ENCODE measurements at places on chromosomes 3 and 15.
A peak's percentile ranks its signal among the peaks of the same experiment; 100 is the strongest.

DNA sequence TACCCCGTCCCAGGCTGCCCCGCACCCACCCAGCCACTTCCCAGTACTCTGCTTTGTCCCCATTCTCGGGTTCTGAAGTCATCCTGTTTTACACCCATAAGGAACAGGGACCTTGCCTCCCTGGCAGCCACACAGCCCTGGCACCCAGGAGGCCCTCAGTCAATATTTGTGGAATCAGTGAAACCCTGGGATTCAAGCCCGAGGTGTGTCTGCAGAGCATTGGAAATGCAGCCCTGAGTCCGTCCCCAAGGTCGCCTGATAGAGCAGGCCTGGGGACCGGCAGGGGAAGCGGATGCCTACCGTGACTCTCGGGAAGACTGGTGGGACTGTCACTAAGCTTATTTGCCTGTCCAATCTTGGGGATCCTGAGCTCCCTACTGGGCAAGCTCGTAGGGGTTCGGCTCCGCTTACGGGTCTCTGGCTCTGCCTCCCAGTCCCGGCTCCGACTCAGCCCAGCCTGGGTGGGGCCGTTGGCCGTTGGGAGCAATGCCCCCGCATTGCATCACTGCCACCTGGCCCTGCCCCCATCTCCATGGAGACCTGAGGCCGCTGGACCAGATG, 64.4 kb upstream of the TAMM41 start:
- no peak for DNase-seq

DNA sequence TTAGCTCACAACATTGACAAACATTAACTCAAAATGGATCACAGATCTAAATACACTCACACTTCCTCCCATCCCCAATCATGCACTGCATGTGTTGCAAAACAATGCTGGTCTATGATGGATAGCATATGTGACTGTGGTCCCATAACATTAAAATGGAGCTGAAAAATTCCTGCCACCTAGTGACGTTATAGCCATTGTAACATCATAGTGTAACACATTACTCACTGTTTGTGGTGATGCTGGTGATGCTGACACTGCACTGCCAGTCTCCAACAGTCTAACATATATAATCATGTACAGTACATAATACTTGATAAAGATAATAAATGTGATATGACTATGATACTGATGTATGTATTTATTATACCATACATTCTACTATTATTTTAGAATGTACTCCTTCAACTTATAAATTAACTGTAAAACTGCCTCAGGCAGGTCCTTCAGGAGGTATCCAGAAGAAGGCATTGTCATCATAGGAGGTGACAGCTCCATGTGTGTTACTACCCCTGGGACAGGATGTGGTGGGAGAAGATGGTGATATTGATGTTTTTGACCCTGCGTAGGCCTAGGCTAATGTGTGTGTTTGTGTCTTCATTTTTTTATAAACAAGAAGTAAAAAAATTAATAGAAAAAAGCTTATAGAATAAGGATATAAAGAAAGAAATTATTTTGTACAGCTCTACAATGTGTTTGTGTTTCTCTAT, 41.3 kb downstream of the TXNRD3 start:
- no peak for DNase-seq

DNA sequence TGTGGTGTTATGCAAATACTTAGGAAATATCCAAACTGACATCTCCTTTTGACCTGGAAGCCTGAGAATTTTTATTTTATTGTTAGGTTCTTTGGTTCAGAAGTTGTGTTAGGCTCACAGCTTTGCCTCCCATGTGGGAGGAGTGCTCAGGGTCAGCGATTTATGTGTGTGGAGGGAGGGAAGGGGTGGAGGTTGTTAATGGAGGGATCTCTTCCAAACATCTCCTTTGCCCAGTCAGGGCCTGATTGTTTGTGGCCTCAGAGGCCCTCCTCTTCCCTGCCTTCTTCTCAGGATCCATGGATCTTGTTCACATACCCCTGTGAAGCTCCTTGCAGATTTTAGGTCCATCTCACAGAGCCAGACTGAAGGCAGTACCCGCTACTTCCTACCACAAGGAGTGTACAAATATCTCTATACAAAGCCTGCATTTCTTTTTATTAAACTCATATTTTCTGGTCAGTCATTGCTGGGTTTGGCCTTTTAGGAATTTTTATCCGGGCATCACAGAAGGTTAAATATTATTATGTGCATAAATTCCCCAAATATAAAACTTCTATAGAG, 40.3 kb downstream of the BBX start:
- no peak for DNase-seq

DNA sequence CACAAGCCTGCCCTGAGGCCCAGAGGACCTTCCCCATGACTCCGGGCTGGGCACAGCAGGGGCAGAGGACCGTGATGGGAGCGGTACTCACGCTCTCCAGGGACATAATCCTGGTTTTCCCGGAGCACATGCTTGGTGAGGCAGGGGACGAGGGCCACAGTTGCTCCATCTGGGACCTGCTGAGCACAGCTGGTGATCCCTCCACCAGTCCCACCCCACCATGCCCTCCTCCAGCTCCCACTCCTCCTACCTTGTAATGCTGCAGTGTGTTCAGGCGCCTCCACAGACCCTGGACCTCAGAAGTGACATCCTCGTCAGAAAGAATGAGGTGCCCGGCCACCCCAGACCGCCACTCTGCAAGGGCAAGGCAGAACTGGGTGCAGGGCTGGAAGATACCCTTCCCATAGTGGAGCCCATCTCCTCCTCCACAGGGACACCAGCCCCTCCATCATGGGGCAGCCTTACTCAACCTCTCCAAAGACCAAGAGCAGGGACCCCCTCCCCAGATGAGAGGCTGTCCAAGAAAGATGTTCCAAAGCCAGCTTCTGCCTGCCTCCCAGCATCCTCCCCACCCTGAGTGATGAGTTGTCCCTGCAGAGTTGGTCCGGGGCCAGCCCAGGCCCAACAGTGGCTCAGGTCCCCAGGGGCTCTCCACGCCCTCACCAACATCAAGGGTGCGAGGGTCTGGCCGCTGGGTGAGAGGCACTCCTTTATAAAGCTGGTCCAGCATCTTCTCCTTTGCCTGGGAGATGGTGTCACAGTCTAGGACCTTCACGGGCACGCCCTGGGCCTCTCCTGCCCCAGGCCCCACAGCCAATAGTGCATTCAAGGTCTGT, 19.5 kb downstream of the PLXNB1 start:
- no peak for DNase-seq

DNA sequence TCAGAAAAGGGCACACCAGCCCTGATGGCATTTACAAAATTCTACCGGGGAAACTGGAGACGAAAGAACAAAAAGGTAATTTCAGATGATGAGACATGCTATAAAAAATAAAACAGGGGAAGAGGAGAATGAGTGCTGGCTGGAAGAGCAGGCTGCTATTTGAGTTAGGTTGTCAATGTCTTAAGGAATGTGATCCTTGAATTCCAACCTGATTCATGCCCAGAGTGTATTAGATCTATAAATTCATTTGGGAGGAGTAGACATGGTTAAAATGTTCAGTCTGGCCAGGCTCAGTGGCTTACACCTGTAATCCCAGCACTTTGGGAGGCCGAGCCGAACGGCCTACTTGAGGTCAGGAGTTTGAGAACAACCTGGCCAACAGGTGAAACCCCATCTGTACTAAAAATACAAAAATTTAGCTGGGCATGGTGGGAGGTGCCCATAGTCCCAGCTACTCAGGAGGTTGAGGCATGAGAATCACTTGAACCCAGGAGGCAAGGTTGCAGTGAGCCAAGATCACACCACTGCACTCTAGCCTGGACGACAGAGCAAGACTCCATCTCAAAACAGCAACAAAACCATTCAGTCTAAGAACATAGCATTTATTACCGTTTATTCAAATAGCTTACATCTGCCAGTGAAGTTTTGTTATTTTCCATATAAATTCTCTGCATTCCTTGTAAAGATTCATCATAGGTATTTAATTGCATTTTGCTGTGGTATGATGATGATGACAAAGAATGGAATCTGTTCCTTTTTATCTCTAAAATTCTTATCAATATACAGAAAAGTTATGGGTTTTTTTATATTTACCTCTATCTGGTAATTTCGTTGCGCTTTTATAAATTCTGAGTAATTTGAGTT, 126.7 kb upstream of the NR2E3 start:
- no peak for DNase-seq

DNA sequence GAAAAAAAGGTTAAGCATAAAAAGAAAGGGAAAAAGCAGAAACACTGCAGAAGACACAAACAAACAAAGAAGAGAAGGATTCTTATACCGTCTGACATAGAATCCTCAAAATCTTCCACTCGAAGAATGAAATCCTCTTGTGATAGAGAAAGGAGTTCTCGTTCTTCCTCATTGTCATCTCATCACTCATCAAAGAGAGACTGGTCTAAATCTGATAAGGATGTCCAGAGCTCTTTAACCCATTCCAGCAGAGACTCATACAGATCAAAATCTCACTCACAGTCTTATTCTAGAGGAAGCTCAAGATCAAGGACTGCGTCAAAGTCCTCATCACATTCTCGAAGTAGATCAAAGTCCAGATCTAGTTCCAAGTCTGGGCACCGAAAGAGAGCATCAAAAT, 16.5 kb upstream of the ZBTB47 start:
- DNase-seq: no peak

GRCh38 chr3:105842943-105843342, 25.9 kb downstream of the CBLB start:
- DNase-seq: no peak

DNA sequence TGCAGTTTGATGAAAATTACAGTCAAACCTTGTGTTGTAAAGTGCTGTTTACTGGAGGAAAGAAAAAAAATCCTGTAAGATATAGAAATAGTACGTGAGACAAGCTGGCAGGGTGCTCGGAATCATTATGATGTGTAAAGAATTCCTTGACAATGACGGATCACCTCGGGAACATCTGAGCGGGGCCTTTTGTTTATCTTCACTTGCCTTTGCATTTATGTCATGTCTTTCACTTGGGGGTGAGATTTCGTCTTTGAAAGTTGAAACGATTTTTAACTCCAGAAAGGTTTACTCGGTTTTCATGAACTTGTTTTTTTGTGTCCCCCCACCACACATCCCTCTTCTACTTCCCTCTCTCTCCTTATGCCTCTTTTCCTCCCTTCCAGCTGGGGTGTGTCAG, 128.3 kb upstream of the VEPH1 start:
- DNase-seq: no peak

GRCh38 chr3:182810574-182811268, 17.4 kb downstream of the ATP11B start:
- DNase-seq: peak; percentile 44

GRCh38 chr15:76333720-76334437, 2.7 kb upstream of the ISL2 start:
- no peak for DNase-seq

GRCh38 chr3:1710663-1711062, 388.0 kb upstream of the CNTN4 start:
- DNase-seq: no peak

DNA sequence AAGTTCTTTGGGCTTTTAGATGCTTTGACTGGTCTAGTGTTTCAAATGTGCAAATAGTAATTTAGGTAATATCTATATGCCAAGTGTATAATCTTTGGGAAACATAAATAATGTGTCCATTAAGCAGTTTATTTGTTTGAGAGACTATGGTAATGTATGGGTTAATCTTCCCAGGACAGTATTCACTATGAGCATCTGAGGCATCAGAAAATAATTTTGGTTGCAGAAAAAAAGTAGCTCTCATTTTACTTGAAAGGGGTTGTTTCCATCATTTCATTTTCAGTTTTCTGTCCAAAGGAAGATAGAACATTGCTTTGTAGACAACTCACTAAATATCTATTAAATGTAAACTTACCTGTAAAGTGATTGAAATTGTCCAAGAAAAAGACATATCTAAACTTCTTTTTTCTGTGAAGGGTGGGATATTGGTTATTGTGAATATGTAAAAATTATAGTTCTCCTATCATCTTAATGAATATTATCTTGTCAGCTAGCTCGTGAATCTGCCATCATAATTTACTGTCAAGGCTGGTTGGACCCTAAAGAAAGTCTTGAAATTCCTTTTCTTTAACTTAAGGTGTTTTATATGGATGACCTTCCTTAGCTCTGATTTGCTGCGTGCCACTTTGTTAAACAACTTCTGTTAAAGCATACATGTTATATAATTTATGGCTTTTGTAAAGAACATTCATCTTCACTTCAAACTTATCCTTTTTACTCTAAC, 108.8 kb downstream of the EPHA3 start:
- no peak for DNase-seq

Measured in kidney capillary endothelial cell (primary cell).